Large intestine (tissue), 12 donors: ENCODE measurements at places on chromosomes 12 and 14.

DNA sequence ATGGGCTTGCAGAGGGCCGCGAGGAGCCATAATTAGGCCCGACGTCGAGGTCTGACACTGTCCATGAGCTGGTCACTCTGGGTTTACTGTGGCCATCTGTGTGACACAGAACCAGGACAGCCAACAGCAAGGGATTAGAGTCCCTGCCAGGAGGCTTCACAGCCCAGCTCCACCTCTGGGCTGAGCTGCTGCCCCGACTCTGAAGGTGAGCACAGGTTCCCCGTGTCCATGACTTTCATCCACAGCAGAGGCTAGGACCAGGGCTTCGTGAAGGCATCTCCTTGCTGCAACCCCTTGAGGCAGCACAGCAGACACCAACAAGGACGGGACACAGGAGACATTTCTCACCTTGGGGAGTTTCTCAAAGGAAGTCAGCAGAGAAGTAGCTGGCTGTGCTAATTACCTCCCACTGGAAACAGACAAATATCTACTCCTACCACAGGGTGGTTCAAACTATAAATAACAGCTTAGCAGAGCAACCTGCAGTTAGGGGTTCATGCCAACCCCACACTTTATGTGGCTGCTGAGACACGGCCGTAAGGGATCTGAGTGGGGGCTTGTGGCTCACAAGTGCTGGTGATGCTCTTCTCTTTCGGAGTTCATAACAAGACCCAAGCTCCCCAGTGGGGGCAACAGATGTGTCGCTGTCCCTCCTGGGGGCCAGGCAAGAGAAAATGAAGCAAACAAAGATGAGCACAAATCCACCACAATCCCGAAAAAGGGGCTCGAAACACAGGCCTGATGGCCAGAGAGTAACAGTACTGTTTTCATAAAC lies 29.2 kb downstream of the ZFYVE21 start:
- no peak for DNase-seq

DNA sequence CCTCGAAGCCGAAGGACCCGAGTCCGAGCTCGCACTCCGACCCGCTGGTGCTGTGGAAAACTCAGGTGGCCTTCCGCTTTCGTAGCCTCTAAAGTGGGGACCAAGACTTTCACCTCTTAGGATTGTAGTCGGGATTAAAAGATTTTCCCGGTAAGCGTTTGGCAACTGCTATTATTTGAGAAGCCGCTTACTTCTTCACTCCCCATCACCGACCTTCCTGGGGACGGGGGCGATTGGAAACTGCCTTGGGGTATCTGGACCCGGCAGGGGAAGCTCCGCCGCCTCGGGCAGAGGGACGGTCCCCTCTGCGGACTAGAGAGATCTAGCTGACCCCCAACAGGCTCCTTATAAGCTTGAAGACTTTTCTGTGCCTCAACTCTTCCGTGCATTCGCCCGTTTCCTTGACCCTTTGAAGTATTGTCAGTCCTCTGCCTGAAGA lies 659 bp downstream of the TRAFD1 start:
- DNase-seq, result no peak

DNA sequence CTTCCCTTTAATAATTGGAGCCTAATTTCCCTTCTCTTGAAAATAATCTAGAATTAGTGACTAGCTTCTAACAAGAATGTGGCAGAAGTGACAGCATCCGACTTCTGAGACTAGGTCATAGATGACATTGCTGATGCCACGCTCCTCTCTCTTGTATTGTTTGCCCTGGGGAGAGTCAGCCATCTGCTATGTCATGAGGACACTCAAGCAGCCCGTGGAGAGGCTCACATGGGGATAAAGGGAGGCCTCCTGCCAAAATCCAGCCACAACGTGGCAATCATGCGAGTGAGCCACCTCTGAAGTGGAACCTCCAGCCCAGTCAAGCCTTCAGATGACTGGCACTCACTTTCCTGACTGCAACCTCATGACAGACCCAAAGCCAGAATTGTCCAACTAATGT lies 54.2 kb upstream of the LRRK2 start:
- no peak for DNase-seq

DNA sequence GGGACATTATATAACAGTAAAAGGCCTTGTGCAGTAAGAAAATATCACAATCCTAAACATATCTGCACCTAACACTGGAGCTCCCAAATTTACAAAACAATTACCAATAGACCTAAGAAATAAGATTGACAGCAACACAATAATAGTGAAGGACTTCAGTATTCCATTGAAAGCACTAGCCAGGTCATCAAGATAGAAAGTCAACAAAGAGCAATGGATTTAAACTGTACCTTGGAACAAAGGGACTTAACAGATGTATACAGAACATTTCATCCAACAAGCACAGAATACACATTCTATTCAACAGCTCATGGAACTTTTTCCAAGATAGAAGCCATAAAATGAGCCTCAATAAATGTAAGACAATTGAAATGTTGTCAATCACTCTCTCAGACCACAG lies 209.5 kb upstream of the ARHGAP5 start:
- DNase-seq, result no peak
